ENCODE measurements at places on chromosomes 16 and 17.
A peak's percentile ranks its signal among the peaks of the same experiment; 100 is the strongest.

GRCh38 chr16:27332105-27332504 is 18.3 kb downstream of the IL4R start:
- no peak for DNase-seq

DNA sequence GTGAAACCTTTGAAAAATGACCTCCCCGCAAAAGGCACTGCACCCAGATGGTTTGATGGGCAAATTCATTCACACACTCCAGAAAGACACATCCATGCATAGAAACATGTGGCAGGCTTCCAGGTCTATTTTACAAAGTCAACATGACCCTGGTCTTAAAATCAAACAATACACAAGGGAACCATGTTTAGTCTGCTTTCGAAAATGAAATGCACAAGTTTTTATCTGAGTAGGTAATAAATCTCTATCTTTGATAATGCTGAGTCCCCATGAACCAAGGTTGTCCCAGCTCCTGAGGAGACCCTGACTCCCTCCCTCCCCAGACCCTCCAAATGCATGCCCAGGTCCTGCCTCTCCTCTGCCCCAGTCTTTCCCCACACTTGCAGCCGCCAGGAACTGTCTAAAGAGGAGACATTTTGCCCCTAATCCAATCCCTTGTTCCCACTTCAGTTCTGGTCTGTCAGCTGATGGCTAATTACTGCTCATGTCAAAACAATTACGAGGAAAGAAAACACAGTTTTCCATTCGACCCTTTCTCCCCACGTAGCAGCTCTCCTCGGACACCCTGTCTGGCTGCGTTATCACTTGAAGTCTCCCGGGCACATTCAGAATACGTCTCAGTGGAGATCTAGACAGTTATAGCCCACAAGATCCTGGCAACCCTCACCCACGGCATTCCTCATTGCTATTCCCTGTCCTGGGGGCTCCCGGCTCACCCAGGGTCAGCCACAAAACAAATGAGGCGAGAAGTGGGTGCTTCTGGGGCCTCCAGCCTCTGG is 68.8 kb upstream of the RCVRN start:
- no peak for DNase-seq

DNA sequence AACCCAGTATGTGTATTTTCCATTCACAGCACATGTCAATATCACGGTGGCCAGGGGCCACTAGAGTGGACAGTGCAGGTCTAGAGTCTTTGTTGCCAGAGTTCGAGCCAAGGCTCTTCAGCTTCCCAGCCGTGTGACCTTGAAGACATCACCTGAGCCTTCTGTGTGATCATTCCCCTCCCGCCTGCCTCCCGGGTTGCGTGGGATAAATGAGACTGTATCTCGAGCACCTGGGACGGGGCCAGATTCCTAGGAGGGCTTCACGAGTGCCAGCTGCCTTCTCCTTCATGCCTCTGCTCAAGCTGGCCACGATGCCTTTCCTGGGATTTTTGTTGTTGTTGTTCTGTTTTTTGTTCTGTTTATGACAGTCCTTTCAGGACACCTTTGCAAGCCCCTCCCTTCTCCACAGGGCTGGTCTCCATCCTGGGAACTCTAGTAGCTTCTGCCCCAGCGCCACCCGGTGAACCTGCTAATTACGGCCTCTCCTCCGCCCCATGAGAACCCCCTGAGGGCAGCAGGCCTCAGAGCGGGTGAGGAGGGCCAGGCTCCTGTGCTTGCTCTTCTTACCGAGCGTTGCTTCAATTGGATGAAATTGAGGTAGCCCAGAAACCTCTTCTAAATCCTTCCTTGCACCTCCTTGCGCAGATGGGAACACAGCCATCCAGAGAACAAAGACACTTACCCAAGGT is 3.9 kb downstream of the SPNS2 start:
- no peak for DNase-seq

- DNase-seq: no peak
These were observed 16.9 kb upstream of the TNFRSF13B start for GRCh38 chr17:16988749-16989229.

- peak; percentile 44 for DNase-seq
These were observed 1.4 kb downstream of the MPRIP start for GRCh38 chr17:17043461-17044271.

DNA sequence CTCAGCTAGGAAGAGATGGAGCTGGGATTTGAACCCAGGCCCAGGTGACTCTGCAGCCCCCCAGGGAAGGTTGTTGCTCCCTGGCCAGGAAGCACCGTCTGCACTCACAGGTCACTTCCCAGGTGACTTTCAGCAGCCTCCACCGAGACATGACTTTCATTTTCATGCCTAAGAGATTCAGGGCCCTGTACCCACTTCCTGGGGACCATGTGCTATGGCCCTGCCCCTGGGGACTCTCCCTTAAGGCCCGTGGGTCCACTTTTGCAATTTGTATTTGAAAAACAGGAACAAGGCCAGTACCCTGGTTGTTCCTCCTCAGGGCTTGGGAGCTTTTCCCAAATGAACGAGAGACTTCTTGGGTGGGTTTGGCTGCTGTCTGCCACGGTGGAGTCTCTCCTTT is 191.0 kb downstream of the IRF8 start:
- no peak for DNase-seq

Data from EL (cell line).